ENCODE measurements at places on chromosomes 2 and 18.

DNA sequence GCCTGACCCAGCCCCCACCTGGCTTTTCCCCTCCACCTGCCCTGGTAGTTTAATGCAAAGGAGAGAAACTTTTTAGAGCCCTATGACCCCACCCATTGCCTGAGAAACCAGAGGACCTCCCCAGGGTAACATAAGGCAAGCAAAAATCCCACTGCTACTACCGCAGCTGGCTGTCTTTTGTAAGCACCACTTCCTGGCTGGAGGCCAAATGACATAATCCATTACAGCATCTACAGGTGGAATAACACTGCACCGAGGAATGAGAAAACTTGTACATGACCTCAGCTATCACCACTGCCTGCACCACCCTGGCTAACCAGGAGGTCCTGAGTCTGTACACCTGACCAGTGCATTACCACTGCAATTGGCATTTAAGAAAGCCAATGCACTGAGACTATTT is 149.6 kb upstream of the GALNT5 start:
- peak; percentile 11 for DNase-seq

GRCh38 chr2:47373747-47374146 is 29.2 kb upstream of the MSH2 start:
- no peak for DNase-seq

DNA sequence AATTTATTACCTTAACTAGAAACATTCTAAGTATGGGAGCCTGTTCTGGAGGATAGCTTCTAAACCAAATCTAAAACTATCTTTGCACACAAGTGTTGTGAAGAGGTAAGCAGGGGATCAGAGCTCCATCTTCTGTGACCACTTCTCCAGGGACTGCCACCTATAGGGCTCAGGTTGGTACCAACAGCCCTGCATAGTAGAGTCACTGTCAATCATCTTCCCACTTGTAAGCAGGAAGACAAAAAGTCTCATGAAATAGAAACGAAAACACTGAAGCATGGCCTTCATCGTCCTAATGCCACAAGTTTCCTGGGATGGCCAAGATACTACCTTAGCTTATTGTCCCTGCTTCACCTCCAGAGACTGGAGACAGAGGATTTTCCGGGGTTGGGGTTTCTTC is 43.8 kb downstream of the KANSL3 start:
- DNase-seq: no peak

GRCh38 chr2:129794540-129794939 is 184.9 kb upstream of the RAB6C start:
- no peak for DNase-seq

GRCh38 chr2:190534310-190535120 is at the start of gene NEMP2:
NEMP2 (minus strand) TSS chr2:190534722; CDS start chr2:190534655, 67 bp downstream.
- no peak for DNase-seq

DNA sequence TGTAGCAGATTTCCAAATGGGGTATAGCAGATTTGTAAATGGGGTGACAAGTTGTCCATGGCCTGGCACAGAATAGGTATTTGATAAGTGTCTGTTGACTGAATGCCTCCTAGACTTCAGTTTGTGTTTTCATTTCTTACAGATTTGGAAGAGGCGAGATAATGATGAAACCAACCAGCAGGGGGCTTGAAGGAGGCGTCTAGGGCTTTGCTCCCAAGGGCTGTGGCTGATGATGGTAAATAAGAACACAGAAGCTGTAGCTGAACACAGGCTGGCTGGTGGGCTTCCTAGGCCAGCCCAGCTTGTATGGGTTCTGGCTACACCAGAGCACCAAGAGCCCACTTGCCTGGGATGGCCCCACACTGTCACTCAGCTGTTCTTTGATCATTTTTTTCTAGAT is 19.4 kb downstream of the SFTPB start:
- peak; percentile 26 for DNase-seq

DNA sequence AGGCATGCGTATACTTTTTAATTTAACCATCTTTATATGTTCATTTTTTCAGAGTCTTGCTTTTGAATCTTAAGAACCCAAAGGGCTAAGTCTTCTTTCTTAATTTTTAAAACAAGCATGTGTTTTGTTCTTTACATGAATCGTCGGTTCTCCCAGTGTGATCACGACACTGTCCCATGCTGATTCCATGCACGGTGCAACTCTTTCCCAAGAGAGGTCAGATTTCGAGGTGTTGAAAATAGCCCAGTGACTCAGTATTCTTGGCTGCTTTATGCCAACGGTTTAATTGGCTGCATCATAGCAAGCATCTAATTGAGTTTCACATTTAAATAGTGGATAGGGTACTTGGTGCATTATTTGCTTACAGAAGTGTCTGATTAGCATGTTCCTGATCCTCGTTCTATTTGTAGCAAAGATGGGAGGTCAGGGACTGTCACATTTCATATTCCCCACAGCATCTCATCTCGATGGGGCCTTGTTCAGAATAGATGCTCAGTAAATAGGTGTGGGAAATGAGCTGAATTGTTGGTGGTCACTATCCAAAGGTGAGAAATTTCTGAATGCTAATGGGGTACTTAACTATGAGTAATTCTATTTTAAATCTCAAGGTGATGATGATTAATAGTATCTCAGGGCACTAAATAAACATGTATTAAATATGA is 2.8 kb downstream of the NPAS2 start:
- no peak for DNase-seq

DNA sequence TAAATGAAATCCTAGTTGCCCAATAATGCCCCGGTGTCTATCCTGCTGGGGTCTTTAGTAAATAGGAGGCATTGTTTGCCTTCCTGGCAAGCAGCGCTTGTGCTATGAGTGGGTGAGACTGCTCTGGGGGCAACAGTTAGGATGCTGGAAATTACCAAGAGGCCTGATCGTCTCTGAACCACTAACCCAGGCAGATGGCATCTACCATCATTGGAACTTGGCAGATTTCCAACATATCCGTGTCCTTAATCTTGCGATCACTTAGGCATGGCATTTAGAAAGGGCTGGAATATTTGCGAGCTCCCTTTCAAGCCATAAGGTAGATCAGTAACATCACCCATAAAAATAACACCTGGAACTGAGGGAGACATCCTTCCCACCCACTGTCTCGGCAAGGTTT is 18.8 kb upstream of the SH3RF3 start:
- no peak for DNase-seq

DNA sequence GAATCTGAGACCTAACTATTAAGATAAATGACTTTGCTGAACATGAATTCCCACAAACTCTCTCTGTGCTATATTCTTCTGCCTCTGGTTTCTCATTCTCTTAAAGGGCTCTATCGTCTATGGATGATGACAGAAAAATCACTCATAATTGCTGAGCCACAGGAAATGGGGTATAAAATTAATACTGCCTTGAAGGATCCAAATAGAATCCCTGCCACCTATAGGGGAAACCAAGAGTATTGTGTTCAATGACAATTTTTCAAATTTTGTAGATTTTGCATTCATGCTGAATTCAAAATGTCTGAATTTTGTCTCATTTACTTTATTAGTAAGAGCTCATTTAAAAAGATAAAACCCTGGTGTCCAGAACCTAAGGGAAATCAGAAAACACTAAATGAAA is 235.8 kb downstream of the RBM43 start:
- DNase-seq: no peak

DNA sequence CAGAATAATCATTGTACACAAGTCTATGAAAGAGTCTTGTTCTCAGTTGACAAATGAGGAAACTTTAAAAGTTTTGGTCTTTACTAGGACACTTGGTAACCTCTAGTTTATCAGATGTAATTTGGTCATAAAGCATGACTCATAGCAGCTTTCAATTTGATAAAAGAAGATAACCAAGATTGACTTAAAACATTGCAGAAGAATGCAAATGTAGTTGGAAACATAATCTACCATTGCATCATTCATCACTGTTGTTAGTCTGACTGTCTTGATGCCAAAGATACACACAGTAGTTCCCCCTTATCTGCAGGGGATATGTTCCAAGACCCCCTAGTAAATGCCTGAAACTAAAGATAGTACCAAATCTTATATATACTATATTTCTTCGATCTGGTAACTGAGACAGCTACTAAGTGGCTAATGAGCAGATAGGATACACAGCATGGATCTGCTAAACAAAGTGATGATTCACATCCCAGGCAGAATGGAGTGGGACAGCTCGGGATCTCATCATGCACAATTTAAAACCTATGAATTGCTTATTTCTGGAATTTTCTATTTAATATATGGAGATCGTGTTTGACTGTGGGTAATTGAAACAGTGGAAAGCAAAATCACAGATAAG is 131.4 kb upstream of the CCDC68 start:
- DNase-seq: no peak

DNA sequence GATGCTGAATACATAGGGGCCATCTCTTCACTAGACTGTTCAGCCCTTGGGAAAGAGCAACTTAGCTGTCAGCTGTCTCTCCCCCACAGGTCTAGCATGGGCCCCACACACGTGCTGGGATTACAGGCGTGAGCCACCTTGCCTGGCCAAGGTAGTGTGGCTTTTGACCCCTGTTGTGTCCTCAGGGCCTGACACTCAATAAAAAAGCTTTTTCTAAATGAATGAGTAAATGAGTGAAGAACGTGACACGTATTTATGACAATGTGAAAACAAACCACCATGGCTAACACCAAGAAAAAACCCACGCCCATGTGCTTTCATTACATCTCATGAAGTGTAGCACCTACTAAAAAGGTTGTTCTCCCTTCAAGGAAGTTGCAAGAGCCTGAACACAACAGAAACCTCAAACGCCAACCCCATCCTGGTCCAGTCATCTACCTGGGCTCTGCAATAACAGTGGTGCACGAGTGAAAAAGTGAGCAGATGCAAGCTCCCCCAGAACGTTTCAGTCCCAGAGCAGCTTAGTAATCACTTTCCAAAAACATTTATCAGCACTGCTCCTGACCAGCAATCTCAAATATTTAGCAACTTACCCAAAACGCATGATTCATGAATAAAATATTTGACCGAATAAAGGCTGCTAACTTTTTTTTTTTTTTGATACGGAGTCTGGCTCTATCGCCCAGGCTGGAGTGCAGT is 3.4 kb downstream of the WDFY1 start:
- DNase-seq: peak; percentile 77

DNA sequence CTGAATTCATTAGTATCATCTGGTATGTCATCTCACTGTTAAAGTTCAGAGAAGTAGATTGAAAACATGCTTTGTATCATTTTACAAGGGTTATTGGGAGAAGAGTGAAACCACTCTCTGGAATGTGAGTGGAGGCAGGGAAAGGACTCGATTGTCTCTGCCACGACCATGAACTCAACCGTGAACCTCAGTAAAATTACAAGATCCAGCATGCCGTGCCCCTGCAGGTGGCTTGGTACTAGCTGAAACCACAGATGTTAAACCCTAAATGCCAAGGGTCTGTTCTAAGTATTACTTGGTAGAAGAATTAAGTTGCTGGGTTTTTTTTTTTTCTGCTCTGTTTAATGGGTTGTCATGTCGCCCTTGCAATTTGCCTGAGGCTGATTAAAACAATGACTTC is 197.2 kb downstream of the MYO3B start:
- DNase-seq: no peak

- DNase-seq: no peak
These were observed 36.5 kb downstream of the RRM2 start for GRCh38 chr2:10159086-10159485.

GRCh38 chr2:182954789-182955188 is 83.5 kb downstream of the NCKAP1 start:
- no peak for DNase-seq

DNA sequence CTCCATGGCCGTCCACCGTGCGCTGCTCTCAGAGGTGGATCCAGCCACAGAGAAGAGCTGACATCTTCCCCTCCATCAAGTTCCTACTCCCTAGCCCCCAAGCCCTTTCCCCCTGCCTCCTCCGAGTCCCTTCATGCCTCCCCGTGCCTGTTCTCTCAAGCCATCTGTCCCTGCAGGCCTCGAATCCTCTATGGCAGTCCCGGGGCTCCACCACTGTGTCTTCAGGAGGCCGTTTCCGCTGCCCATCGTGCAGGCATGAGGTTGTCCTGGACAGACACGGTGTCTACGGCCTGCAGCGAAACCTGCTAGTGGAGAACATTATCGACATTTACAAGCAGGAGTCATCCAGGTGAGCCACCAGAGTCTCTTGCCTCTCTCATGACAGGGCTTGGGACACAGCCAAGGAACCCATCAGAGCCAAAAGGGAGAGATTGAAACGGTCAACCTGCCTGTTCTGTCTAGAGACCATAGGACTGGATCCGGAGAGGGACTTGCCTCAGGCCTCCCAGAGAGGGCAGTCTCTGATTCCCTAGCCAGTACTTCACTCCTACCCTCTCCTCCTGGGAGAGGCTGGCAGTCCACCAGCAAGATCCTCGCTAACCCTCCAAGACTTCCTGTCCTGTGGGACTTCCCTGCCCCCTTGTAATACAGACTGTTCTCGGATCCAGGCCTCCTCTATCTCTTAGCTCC is 9.7 kb downstream of the UCN start:
- DNase-seq: no peak

GRCh38 chr2:25381502-25381901 is 39.8 kb upstream of the DNMT3A start:
- DNase-seq: no peak
